ENCODE measurements at places on chromosomes 12 and 14.

- no peak for DNase-seq
Measured at GRCh38 chr12:114685869-114686268, 1.9 kb upstream of the TBX3 start.

DNA sequence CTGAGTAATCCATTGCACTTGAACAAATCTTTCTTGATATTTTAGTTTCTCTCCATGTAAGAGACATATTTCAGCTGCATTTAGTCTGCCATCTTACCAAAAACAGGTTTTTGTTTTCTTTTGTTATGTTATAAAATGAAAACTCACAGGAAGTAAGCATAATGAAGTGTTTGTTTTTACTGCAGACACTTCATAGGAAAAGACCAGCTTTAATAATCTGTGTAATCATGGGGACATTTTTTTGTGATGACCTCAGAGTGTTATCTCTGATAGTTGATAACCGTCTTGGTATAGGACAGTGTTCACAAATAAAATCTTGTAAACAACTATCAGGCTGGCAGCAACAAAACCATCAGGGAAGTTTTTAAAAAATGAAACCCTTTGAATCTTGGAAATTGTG is 266.2 kb upstream of the OR4E1 start:
- DNase-seq: no peak

GRCh38 chr12:123011701-123012100 is 31.2 kb downstream of the ARL6IP4 start:
- DNase-seq: no peak

- no peak for DNase-seq
Measured at GRCh38 chr12:46558677-46559076, 186.1 kb upstream of the SLC38A2 start.

GRCh38 chr12:49642370-49642802 is 19.0 kb downstream of the PRPF40B start:
- DNase-seq: no peak

DNA sequence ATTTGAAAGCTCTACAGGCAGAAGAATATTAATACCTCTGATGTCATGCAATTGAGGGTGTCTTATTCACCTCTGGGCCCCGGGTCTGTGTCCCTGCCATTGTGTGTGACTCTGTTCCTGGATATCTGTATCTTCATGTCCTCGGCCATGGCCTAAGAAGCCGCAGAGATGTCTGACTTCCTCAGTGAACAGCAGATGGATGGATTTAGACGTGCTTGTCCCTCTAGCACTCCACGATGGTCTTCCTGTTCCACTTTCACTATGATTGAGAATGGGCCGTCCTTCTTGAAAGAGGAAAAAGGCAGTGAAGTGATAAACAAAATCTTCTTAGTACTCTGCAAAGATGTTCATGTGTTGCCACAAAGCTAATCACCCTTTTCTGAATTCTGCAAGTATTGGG is 217.4 kb downstream of the SLC41A2 start:
- no peak for DNase-seq

- no peak for DNase-seq
Measured at GRCh38 chr12:20188930-20189653, 179.2 kb upstream of the PDE3A start.

GRCh38 chr12:31210104-31210503 is 115.8 kb downstream of the SINHCAF start:
- no peak for DNase-seq
